ENCODE measurements at places on chromosomes 1 and 21.

- no peak for DNase-seq
These were observed 7.8 kb downstream of the CAPZB start for GRCh38 chr1:19477284-19478249.

GRCh38 chr1:116915086-116915661, 5.5 kb downstream of the PTGFRN start:
- DNase-seq, result no peak

GRCh38 chr1:43530483-43531106, at the start of gene PTPRF:
TSS of gene PTPRF (plus strand) at chr1:43530883. CDS start at chr1:43545076, 14,193 bp downstream.
- DNase-seq, result no peak

- DNase-seq, result no peak
These were observed 15.6 kb upstream of the KCNJ15 start for GRCh38 chr21:38241029-38241740.

DNA sequence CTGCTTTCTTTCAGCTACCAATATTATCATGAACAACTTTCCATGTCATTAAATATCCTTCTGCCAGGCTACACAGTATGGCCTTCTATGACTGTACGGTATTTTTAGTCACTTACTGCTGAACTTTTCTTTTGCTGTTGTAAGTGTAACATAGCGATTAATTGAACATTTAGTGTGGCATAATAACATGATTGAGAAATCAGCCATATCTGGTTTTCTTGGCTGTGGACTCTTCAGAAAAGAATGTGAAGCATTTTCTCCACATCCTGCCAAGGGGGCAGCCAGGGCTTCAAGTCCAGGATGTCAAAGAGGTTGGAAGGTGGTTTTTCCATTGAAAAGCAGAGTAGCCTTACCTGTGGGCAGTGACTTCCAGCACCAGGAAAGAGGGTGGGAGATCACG, 8.8 kb upstream of the AHCYL1 start:
- DNase-seq, result peak; percentile 87

DNA sequence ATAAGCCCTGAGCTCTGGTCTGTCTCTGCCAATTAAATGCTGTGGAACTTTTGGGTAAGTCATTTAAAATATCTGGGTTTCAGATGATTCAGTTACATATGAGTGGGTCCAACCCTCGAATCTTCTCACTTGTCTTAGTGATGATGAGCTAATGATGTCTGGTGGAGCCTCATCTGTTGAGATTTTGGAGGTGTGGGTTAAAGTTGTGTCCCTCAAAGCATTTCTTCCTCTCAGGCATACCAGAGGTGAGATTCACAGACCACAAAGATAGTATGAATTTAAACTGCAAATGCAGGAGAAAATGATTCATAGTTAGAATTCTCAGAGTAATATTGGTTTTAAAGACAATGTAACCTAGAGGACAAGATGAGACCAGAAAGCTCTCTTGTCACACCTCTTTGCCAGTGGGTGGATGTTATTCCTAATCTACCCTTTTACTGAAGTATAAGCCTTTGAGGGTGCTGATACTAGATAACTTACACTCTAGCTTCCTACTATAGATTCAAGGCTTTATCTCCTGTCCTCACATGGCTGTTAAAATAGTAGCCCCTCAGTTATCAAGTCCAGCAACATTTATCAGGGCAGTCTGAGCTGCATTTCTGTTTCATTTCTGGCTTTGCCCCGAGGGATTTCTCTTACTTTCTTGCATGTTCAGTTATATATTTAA, 90.7 kb downstream of the MT1HL1 start:
- peak; percentile 55 for DNase-seq

DNA sequence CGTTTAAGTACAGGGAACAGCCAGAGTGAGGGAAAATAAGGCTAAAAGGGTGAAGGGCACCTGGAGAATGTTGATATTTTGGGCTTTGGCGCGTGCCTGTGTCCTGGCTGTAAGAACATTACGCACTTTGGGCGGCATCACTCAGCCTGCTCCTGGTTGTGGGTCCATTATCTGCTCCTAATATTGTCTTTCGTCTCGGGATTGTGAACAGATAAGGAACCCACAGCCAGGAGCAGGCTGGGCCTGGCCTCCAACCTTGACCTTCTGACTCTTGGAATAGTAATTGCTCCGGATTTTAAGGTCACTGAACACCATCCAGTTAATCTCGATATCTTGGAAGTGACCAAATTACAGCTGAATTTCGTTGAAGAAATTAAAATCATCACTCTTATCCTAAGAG, 61.9 kb downstream of the TCP10L start:
- DNase-seq, result no peak

DNA sequence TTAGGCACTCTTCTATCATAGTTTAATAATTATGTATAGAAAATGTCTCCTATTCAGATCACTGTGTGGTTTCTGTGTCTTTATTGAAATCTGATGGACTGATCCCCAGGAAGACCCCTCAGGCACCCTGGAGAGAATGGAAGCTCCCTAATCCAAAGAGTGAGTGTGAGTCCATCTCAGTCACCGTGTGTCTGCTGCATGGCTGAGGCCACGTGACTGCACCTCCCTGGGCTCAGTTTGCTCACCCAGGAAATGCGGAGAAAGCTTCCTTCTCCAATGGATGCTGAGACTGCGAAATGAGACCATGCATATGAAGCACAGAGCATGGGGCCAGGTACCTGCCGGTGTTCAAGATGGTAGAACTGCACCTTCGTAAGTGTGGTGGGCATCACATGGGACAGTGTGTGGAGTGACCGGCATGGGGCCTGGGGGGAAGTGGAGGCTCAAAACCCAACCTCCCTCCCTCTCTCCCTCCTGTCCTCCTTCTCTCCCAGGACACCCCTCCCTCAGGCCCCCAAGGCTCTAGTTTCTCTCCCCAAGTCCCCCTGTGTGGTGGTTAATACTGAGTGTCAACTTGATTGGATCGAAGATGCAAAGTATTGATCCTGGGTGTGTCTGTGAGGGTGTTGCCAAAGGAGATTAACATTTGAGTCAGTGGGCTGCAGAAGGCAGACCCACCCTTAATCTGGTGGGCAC, 557.5 kb downstream of the PTPRU start:
- DNase-seq, result no peak

DNA sequence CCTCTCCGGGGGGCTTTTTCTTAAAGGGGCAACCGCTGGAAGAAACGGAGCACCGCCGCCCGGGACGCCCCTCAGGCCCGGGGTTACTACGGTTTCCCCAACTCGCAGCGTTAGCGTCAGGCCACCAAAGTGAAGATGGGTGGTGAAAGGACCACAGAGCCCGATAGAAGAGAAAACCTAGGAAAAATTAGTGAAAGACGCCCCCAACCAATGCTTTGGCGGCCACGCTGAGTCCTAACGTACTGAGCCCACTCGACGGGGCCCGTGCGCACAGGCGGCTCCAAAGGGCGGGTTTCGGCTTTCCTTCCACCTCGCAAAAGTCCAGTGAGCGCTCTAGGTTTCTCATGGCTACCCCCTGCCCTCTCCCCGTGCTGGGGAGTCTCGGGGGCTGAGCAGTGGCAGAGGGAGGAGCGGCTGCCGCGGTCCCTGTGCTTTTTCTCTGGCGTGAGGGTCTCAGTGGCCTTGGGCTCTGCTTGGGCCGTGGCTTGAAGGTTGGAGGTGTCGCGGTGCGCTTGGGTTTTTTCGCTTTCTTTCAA, 12.2 kb upstream of the SPEN start:
- DNase-seq, result no peak

DNA sequence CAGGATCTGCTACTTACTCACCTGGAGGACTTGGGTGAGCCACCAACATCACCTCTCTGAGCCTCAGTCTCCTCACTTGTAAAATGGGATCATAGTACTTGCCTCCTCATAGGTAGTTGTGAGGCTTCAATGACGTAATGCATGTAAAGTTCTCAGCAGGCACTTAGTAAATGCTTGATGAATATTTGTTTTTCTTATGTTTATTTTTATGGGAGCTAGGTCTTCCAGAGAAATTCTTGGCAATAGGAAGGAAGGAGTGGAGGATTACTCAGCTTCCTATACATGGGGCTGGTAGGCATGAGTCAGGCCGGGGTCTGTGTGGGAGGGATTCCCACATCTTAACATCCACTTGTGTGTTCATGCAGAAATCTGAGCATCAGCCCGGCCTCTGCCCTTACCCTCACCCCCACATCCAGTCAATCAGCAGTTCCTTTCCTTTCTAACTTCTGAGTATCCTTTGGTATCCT, 95.4 kb upstream of the USP24 start:
- peak; percentile 97 for DNase-seq

GRCh38 chr1:18422954-18423353, 57.8 kb upstream of the KLHDC7A start:
- no peak for DNase-seq

DNA sequence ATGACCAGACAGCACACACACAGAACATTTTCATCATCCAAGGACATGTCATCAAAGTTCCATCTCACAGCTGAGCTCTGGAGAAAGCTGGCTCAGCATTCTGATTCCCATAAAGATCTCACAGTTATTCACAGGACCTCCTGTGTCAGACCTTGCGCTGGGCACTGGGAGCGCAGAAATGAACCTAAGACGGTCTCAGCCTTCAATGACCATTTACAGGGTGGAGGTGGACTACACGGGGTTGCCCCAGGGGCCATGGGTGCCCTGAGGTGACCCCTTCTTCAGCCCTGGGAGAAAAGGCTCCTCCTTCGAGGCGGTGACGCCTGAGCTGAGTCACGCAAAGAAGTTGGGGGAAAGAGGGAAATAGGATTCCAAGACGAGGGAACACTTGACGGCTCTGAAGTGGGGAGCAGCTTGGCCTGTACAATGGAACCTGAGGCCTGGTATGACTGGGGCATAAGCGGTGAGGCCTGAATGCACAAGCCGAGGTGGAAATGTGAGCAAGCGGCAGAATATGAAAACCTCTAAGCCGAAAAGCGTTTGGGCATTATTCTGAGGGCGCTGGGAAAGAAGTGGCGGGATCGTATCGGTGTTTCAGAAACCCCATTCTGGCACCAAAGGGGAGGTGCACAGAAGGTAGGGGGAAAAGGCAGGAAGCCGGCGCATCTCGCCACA, 797 bp downstream of the CC2D1B start:
- DNase-seq, result peak; percentile 71

GRCh38 chr1:31387612-31388011, 14.7 kb upstream of the FABP3 start:
- no peak for DNase-seq

DNA sequence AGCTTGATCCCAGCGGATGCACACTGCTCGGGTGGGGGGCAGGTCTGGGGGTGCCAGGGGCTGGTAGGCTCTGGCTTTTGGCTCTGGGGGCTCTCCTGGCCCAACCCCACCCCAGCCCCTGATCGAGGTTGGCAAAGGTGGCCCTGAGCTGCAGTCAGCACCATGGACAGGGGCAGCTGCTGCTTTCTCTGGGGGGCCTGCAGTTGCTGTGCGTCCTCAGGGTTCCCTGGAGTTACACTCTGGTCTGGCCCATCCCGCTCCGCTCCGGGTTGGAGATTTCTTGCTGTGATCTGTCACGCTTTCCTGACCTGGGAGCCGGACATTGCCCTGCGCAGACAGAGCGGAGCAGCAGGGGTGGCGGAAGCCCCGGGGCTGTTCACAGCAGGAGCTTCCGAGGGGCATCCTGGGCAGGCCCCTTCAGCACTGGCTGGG, 8.0 kb upstream of the PLCH2 start:
- DNase-seq, result no peak

- peak; percentile 11 for DNase-seq
These were observed 23.9 kb downstream of the PALMD start for GRCh38 chr1:99669821-99670220.

DNA sequence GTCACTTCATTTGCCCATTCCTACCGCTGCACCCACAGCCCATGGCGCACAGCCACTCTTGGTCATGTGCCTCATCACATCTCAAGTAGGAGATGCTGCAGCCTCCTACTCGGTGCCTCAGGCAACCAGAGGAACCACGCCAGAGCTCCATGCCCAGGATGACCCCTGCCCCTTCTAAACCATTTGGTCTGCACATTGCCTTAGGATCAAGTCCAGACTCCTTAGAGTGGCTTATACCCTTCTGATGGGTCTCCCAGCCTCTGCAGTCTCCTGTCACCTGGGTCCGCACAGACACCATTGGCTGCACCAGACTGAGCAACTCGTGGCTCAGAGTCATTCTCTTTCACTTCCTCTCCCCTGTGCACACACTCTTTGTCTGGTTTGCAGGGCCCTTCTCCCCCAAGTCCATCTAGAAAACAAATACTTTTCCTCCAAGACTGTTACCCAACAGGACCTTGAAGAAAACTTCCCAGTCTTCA, 2.2 kb upstream of the ADORA3 start:
- DNase-seq, result no peak

DNA sequence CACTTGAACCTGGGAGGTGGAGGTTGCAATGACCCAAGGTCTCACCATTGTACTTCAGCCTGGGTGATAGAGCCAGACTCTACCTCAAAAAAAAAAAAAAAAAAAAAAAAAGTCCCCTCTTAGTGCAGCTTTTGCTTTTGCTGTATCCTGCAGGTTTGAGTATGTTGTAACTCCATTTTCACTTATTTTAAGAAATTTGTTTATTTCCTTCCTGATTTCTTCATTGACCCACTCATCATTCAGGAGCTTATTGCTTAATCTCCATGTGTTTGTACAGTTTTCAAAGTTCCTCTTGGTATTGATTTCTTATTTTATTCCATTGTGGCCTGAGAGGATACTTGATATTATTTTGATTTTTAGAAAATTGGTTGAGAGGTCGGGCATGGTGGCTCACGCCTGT, 50.9 kb upstream of the AK4 start:
- DNase-seq, result no peak

GRCh38 chr1:16920951-16921350, 780 bp upstream of the CROCC start:
- no peak for DNase-seq

GRCh38 chr1:101995984-101996745, 561 bp downstream of the OLFM3 start:
- no peak for DNase-seq

- peak; percentile 93 for DNase-seq
These were observed 17.5 kb upstream of the IGFN1 start for GRCh38 chr1:201172999-201173610.

DNA sequence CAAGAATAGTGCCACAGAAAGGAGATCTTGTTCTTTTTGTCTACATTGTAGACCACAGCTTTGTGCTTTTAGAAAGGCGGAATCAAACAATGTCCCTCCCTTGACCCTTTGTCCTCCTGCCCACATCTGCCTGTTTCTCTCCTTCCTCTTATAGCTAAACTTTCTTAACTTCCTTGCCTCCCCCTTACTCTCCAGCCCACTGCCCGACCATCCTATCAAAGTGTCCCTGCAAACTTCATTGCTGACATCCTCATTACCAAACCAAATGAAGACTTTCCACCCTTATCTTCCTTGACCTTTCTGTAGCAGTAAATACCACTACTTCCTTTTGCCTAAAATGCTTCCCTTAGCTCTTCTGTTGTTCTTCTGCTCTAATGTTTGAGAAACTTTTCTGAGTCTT, 5.0 kb downstream of the SELP start:
- no peak for DNase-seq

GRCh38 chr1:59901770-59902388, 24.7 kb downstream of the CYP2J2 start:
- DNase-seq, result no peak

- no peak for DNase-seq
These were observed 8.7 kb downstream of the IER5 start for GRCh38 chr1:181097242-181097641.

GRCh38 chr1:1782399-1783221, 4.3 kb upstream of the NADK start:
- peak; percentile 60 for DNase-seq

- no peak for DNase-seq
These were observed 193.8 kb upstream of the FOXD3 start for GRCh38 chr1:63128556-63128955.

- DNase-seq, result no peak
These were observed 147.1 kb downstream of the C1orf21 start for GRCh38 chr1:184533915-184534314.
